ENCODE measurements at places on chromosomes 11 and 22.

- DNase-seq: no peak
Observed at GRCh38 chr11:47979378-47980087, 826 bp upstream of the PTPRJ start.

DNA sequence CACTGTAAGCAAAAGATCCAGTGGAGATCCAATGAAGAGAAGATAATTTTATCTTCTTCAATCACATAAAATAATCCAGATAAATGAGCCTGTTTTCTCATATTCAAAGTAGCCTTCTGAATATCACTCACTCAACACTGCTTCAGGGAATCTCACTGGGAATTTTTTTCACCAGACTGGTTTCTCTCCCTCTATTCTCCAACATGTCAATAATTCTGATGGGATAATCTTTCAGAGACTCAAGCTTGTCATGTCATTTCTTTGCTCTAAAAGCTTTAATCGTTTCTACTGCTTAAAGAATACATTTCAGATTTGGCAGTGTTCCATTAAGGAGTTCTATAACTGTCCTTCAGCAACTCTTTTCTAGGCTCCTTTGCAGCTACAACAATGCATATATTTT lies 16.3 kb downstream of the CNTN5 start:
- no peak for DNase-seq

DNA sequence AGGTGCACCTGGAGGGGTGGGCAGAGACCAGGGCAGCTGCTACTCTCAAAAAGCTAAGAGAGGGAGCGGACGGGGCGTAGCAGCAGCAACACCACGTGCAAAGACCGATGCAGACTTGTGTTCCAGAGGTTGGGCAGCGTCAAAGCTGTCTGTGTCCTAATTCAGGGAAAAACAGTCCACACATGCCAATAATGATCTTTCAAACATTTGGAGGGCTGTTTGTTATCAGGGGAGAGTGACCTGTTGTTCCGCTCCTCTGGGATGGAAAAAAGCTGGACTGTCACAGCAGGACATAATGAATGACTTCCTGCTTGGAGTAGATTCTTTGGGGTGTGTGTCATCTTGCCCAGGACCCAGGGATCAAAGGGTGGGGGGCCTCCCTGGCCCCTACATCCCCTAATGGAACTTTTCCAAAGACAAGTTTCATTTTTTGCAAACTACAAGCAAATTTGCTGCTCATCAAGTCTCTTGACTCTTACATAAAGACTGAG lies 6.2 kb upstream of the FBLN1 start:
- DNase-seq: no peak

- DNase-seq: no peak
Observed at GRCh38 chr11:59259867-59260475, 47.2 kb upstream of the MPEG1 start.

- no peak for DNase-seq
Observed at GRCh38 chr22:16957781-16958180, 50.2 kb downstream of the GAB4 start.

All from neural progenitor cell (in vitro differentiated cells).